ENCODE measurements at places on chromosomes 2 and 18.

GRCh38 chr2:128455721-128456050 is 137.0 kb upstream of the HS6ST1 start:
- DNase-seq = no peak

- no peak for DNase-seq
Measured at GRCh38 chr2:138780908-138781307, 718 bp upstream of the NXPH2 start.

GRCh38 chr2:23283653-23284052 is 101.3 kb upstream of the KLHL29 start:
- DNase-seq = no peak

DNA sequence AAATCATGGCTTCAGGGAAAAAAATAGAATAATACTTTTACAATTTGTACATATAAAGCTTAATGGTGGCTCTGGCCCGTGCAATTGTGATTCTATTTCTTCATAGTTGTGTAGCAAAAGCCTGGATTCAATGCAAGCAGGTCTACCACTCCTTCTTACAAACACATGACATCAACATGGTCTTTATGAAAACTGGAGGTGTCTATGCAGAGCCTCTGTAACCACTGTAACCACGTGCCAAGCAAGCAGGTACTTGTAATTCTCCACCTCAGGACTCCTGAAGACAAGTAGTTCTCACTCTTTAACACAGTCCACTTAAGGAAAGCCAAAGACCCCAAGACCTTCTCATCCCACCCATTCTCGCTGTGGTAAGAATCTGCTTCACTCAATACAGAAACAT is 62.6 kb downstream of the METTL4 start:
- no peak for DNase-seq

- peak; percentile 41 for DNase-seq
Measured at GRCh38 chr2:109545828-109546713, 67.7 kb downstream of the SEPTIN10 start.

DNA sequence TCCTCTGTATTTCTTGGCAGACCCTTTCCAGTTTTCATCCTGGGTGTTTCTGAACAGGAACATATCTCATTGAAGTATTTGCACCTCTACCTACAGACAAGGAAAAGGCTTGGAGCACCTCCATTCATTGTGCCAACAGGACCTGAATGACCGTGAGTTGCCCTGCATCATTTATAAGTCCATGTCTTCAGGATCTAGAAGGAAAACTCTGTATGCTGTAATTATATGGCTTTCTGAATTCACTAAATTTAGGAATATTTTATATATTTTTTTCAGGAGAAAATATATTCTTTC is 402.3 kb upstream of the SLC14A2 start:
- no peak for DNase-seq

DNA sequence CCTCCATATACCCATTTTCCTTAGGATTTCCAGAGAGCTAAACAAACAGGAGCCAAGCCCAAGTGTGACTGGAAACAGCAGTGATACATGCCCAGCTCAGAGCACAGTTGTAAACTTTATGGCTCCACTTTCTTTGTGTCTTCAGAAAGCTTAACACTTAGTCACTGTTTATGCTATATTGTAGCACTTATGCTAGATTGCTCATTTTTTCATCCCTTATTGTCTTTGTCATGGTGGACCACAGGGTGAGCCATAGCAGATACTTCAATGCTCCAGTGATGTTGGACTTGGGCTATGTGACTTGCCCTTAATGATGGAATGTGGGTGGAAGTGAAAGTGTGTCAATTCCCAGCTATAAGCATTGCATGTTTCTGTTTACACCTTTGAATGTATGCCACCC is 401.6 kb downstream of the METTL4 start:
- no peak for DNase-seq

DNA sequence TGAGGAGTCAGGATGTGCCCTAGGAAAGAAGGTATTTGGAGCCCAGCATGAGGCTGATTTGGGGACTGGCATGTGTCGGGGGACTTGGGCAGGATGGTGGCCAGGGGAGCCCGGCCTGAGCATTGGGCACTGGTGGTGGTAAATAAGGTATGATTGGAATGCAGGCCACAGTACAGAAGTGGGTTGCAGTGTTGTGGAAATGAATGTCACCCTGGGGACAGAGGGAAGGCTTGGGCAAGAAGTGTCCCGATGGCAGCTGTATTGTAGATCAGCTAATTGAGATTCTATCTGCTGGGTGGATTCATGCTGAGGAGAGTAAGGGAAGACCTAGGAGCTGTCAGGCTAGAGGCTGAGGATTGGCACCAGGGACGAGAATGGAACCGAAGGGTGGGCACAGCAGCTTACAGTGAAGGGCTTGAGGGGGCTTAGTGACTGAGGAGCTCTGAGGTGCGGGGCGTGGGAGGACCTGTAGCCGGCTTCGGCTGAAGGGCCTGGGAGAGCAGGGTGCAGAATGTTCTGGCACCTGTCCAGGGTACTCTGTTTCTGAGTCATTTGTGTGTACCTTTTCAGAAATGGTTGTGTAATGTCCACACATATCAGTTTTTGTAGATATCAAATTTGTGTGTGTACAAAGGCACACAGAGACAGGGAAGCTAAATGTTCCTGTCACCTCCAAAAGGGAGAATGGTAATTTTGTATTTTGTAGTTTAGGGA is 170.2 kb downstream of the PRKCE start:
- DNase-seq = no peak

GRCh38 chr2:149023091-149023490 is 15.4 kb upstream of the LYPD6B start:
- no peak for DNase-seq

DNA sequence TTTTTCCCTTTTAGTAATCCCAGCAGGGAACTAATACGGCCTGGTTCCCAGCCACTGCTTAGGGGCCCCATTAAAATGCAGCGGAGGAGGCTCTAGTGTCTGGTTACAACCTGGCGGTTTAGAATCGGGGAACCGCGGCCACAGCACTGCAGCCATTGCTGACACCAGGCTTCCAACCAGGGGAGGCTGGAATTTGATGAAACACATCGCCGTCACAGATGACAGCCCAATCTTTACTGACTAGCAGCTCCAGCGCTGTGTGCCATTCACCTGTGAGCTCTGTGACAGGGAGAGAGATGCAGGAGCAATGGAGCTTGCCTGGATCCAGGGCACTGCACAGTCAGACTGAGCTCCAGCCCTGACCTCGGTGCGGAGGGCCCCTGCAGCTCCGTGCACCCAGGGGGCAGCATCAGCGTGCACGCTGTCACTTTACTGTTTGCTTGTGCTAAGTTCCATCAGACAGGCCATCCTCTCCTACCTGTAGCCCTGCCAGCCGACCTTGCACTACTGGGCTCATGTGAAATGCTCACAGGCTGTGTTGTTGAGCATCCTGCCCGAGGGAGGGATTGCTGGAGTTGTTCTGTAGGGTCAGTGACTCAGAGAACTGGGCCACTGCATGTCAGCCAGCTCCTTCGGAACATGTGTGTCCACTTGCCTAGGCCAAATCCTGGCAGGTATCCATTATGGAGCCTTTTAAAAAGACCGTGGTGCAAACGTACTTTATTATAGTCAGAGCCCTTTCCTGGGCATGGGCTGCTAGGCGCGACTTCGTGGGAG is 203.5 kb downstream of the SEPTIN10 start:
- DNase-seq = no peak

- DNase-seq = no peak
Measured at GRCh38 chr2:60573251-60573650, 19.8 kb upstream of the BCL11A start.

GRCh38 chr18:63409301-63409700 is 13.0 kb downstream of the VPS4B start:
- no peak for DNase-seq

DNA sequence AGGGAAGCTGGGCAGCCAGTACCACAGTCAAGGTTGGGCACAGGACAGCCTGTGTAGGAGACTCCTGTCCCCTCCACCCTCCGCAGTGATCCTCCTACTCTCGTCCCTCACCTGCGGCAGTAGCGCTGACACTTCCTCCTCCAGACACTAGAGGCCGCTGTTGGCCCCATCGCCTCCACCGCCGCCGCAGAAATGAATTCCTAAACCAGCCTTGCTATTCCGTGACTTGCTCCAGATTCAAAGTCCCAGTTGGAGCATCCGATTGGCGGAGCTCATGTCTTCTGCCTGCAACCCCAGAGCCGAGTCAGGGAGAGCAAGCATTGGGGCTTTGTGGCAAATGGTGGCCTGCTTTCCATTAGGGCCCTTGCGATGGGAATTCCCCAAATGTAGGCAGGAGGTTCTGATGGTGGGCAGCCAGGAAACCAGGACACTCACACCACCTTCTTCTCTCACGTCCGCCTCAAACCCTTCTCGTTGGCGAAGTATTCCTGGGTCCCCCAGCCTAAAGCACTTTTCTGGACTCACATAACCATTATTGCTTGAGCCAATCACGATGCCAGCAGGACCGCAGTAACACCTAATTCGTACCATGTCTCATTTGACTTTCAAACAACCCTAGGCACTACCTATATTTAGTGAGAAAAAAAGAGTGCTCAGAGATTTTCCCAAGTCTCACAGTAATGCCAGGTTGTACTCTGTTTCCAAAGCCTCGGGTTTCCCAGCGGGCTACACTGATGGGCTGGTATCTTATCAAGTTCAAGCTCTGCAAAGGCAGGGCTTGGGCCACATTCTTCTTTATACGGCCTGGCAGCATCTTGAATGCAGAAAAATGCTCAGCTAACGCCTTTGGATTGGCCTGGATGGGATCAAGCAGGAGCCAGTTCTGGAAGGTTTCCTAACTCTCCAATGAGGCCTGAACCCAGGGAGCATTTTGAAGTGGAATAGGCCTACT is 1.2 kb upstream of the DNAJB2 start:
- DNase-seq = peak; percentile 79

GRCh38 chr2:119772767-119773166 is 13.0 kb downstream of the PTPN4 start:
- DNase-seq = no peak

DNA sequence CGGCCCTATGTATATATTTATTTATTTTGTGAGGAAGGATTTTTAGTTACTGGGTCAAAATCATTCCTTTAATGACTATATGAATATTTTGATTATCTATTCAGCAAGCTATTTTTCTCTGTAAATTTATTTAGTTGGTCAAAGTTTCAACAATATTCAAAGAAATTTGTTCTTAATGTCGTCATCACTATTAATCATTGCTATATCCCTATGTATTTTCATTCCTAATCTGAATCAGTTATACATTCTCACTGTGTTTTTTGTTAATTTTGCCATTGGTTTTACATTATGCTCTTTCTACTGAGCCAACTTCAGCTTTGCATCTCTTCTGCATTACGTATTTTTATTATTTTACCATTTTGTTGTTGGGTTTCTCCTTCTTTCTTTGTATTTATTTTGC is 105.7 kb downstream of the CCDC178 start:
- DNase-seq = no peak

DNA sequence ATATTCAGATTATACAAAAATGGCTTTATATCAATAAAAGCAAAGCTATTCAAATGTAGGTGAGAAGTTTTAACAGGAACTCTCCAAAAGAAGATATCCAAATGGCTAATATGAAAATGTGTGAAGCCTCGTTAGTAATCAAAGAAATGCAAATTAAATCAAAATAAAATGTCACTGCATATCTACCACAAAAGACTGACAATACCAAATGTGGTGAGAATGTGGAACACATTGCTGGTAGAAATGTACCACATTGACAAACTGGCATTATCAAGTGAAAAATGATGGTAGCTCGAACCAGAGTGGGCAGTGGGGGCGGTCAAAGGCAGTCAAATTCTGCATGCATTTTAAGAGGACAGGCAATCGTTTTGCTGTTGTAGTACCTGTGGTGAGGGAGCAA is 1012.7 kb downstream of the TDRD15 start:
- no peak for DNase-seq

- DNase-seq = no peak
Measured at GRCh38 chr2:138486363-138487198, 15.0 kb upstream of the SPOPL start.

- DNase-seq = no peak
Measured at GRCh38 chr18:32139835-32140283, 48.2 kb downstream of the RNF138 start.

- DNase-seq = no peak
Measured at GRCh38 chr2:172300851-172301250, 126.5 kb upstream of the ITGA6 start.
